ENCODE measurements at places on chromosomes 7 and 10.

DNA sequence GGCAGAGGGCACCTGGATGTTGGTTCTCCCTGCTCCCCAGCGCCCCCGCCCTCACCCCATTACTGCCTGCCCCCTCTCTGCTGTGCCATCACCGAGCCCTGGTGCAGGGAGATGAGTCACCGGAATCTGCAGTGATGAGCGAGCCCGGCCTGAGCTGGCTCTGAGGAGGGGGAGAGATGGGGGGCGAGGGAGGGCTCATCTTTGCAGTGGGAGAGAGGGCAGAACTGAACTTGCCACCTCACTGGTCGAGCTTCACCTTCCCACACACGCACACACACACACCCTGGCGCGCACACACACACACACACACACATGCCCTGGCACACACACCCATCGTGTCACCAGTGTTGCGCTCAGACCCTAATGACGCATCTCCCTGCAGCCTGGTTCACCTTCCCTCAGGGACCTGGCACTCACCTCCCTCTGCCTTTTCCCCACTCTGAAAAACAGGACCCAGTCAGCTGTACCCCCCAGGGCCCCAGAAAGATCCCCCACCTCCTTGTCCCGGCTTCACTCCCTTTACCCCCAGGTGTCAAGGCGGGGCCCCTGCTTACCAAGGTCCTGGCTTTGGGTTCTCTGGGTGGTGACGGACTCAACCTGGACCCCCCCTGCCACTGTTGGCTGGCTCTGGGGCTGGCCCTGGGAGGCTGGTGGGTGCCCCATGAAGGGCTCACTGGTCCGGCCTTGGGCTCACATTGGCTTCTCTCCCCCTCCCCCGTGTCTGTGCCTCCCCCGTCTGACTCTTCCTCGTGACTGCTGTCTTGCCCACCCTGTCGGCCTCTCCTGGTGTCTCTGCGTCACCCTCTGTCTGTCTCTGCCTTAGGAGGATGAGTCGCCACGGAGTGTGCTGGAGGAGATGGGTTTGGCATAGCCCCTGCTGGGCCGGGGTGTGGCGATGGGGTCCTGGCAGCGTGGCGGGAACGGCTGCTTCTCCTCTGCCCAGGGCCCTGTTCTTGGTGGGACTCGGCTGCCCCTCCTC lies 5.4 kb downstream of the VGF start:
- DNase-seq, result no peak

- DNase-seq, result no peak
Observed at GRCh38 chr7:68537774-68538071, 1060.6 kb upstream of the AUTS2 start.

- DNase-seq, result no peak
Observed at GRCh38 chr10:31596765-31597164, 277.7 kb downstream of the ZEB1 start.

- no peak for DNase-seq
Observed at GRCh38 chr7:53811555-53812079, 730.6 kb upstream of the VSTM2A start.
